Cortex of kidney (tissue), 1 donor: ENCODE measurements at places on chromosomes 5 and 9.

- no peak for DNase-seq
These were observed 228.1 kb upstream of the DAPK1 start for GRCh38 chr9:87269296-87270176.

- DNase-seq: no peak
These were observed 17.1 kb upstream of the NRARP start for GRCh38 chr9:137319011-137319738.

- DNase-seq: no peak
These were observed 124.0 kb upstream of the PPP1R26 start for GRCh38 chr9:135355521-135356011.

DNA sequence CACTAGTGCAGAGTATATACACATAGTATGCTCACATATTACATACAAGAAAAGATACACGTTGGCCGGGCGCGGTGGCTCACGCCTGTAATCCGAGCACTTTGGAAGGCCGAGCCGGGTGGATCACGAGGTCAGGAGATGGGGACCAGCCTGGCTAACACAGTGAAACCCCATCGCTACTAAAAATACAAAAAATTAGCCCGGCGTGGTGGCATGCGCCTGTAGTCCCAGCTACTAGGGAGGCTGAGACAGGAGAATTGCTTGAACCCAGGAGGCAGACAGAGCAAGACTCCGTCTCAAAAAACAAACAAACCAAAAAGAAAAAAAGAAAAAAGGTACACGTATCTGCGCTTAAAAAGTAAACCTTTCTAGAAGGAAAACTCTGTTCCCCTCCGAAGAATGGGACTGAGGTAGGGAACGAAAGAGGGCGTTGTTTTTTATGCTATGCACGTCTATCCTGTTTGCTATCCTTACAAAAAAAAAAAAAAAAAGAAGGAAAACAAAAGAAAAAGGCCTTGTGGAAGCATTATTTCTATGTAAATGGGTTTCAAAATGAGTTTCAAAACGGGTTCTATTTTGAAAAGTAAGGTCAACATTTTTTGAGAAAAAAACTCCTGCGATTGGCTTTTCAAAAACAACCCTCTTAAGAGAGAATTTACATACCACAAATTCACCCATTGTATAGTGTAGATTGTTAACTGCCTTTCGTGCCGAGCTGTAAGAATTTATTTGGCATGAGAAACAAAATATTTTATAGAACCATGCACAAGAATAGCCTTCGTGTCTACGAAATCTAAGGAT, 1.2 kb downstream of the AK3 start:
- no peak for DNase-seq

- no peak for DNase-seq
These were observed 196.3 kb upstream of the KLF4 start for GRCh38 chr9:107685901-107686300.

DNA sequence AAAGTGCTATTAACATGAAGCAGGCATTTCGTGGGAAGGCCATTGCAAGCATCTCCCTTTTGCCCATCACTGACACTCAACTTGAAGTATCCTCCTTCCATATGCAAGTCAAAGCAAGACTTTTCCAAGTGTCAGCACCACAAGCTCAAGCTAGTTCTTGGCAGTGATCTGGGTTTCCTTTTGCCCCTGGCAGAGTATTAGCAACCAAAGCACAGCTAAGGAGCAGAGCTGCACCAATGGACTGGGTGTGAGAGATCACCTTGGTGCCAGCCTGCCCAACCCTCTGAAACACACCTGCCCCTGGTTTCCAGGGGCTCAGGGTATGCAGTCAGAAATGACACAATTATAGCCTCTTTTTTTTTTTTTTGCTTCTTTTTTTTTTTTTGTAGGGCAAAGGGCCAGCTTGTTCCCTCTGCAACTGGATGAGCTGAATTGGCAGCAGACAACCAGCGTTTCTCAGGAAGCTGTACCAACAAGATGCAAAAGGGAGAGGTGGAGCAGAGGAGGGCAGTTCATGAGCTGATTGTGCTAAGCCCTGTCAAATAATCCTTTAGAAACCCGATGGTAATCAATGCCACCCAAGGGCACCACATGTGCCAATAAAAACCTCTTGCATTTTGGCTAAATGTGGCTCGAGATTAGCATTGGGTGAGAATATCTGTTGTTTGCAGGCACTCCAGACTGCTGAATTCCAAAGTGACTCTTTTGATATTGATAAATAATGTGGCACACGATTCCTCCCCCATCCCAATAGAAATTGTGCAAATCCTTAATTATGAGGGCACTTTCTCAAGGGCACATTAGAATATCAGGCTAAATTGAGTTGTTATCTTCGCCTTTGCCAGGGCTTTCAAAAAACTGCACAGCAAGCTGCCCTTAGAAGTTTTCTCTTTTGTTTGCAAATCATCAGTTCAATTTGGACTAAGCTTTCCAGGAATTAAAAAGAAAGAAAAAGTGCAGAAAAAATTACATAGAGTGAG, 192.4 kb downstream of the GAS1 start:
- DNase-seq: no peak

GRCh38 chr9:110579862-110580219, 300 bp upstream of the SVEP1 start:
- DNase-seq: no peak

- no peak for DNase-seq
These were observed 12.7 kb downstream of the BRD3 start for GRCh38 chr9:134054891-134055811.

- no peak for DNase-seq
These were observed 15.0 kb downstream of the FAM193B start for GRCh38 chr5:177539411-177539810.

GRCh38 chr9:88826181-88826580, 165.1 kb upstream of the S1PR3 start:
- DNase-seq: no peak

DNA sequence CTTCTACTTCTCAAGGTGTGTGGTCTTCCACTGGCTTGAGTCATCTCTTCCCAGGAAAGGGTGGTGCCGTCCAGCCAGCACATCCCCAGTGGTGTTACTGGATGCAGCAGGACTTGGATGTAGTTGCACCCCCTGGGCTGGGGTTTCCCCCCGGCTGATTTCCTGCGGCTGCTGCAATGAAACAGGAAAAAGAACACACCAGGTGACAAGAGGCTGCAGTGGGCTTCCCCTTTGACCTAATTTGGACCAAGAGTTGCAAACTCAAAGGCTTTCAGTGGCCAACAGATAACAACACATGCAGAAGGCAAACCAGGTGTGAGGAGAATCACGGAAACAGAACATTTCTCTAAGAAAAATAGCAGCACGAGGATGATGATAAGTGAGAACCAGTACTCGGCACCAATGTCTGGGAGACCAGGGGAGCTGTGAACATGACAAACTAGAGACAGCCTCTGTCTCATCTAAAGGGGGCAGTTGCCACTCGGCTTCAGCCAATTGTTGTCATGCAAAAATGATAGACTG, 83.7 kb downstream of the PDE6A start:
- DNase-seq: no peak

GRCh38 chr9:33794560-33794959, 801 bp upstream of the PRSS3 start:
- DNase-seq: no peak

GRCh38 chr9:37565661-37566618, 10.2 kb downstream of the FBXO10 start:
- DNase-seq: no peak
